ENCODE measurements at places on chromosomes 3 and 15.
A peak's percentile ranks its signal among the peaks of the same experiment; 100 is the strongest.

GRCh38 chr3:2765002-2765579, 345.1 kb downstream of the IL5RA start:
- DNase-seq, result no peak

- DNase-seq, result no peak
Measured at GRCh38 chr15:41473418-41473817, 20.3 kb upstream of the ITPKA start.

GRCh38 chr3:111751961-111752360, 107.1 kb upstream of the PHLDB2 start:
- no peak for DNase-seq

DNA sequence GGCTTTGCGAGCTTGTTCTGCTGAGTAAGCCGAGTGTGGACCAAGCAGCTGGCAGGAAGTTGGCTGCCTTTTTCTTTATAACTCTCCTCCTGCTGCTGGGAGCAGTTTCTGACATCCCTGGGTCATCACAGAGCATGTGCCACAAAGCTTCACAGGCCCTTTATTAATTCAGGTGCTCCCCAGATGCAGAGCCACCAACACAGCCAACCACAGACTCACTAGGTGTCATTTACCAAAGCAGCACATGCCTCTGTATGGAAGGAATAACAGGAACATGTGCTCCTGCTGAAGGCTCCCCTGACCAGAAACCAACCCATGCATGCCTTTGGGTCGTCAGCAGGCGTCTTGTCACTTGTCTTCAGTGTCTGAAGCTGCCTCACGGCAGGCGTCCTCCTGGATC, 152.5 kb downstream of the ADAMTS17 start:
- DNase-seq, result no peak

DNA sequence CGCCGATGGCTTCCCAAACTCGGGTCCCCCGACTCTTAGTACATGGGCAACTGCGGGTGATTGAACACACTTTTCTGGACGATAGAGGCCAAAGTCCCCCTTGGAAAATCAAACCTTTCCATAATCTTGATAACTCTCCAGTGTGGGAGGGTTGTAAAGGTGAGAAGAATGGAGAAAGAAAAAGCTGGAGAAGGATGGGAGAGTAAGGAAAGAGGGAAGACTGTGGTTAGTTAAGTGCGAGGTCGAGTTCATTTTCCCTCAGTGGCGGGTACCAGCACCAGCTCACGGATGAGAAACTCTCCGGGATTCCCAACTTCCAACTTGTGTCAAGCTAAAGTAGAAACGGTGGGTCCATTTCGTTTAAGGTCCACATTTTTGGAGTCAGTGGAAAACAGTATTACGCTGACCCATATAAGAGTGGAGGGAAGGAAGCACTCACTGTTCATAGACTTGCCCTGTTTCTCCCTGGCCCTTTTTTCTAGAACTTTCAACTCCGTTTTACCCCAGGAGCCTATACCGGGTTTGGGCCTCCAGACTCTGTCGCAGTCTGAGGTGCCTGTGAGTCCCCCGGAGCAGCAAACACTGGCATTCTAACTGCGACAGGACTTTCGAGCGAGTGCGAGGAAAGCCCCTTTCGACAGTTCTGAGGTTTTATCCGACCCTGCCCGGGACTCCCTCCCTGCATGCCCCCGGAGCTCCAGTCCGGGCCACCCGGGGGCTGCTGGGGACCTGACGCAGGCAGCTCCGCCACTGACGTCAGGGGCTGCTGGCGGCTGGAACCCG, 14.8 kb downstream of the ZIC1 start:
- no peak for DNase-seq

GRCh38 chr3:49792371-49793150, 6.2 kb upstream of the IP6K1 start:
- no peak for DNase-seq

DNA sequence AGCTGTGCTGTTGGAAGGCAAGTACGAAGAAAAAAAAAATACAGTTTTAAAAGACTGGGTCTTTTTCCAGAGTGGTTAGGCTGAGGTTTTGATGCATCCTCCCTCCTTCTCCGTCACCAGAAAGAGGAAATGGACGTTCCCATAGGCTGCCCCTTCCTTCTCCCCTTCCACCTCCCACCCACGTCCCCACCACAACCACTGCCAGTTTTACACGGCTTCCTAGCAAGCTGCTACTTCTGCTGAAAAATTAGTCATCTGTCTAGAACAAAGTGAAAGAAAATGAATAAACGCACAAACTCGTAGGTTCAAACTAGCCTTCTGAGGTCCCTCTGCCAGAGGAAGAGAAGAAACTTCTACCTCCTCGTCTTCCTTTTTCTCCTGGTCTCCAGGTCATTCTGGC, 71.6 kb upstream of the RPL35A start:
- DNase-seq, result peak; percentile 75

- no peak for DNase-seq
Measured at GRCh38 chr15:36469311-36469966, 110.0 kb upstream of the CDIN1 start.

- DNase-seq, result no peak
Measured at GRCh38 chr3:126023390-126023789, 54.4 kb downstream of the ROPN1B start.

DNA sequence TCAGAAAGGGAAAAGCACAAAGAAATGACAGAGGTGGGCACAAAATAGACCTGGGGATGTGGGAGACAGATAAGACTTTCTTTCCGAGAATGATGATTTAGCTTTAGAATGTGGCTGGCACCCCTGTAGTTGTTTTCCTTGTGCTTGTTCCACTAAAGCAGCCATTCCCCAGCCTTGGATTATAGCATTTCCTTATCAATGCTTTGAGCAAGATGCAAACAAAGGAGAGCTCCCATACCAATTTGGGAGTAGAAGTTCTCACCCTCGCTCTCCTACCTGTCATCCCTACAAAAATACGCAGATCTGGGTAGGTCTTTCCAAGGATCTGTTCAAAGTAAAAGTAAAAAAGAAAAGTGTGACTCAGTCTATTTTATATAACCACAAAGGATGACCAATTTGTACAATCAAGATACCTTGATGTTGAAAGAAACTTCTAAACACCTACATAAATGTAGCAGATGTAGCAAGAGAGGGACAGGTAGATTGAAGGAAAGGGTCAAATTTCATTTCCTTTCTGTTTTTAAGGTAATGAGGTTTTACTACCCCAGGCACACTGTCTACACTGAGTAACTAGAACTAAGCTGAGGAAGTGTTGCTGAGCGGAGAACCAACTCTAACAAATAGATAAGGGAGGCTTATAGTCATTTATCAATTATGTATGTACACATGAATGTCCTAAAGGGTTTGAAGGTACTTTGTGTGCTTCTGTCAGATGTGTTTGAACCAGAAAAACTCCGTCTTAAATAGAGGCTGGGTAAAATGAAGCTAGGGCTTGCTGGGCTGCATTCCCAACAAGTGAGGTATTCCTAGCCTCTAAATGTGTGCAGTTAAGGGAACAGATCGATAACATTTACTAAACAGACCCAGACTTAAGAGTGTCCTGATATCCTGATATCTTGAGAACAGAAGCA, 91.1 kb upstream of the LRRN1 start:
- DNase-seq, result no peak

- DNase-seq, result no peak
Measured at GRCh38 chr15:62975515-62975914, 67.0 kb upstream of the TPM1 start.

DNA sequence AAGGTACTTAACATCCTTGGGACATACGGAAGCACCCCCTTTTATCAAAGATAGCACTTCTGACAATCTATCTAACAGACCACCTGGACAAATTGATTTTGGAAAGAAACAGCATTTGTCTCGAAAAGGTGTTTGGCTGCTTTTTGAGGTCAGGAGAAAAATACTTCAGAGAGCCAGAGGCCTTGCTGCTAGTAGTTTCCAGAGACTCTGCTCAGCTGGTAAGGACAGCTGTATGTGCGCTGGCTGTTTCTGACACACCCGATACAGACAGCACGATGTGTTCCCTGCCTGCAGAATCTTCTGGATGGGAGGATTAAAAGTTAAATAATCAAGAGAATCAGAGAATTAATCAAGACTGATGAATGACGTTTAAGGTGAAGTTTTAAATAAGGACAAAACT, 15.6 kb upstream of the GYG1 start:
- no peak for DNase-seq

- no peak for DNase-seq
Measured at GRCh38 chr15:90866800-90867199, 1.6 kb upstream of the FURIN start.

- DNase-seq, result no peak
Measured at GRCh38 chr3:22907796-22908195, 295.3 kb upstream of the UBE2E2 start.

- no peak for DNase-seq
Measured at GRCh38 chr3:128356822-128357221, 109.9 kb downstream of the DNAJB8 start.

GRCh38 chr3:125116311-125117080, 60.7 kb upstream of the HEG1 start:
- DNase-seq, result no peak

GRCh38 chr3:147712357-147712756, 303.2 kb downstream of the ZIC1 start:
- DNase-seq, result no peak

- no peak for DNase-seq
Measured at GRCh38 chr3:170603770-170604510, 18.1 kb upstream of the SLC7A14 start.

DNA sequence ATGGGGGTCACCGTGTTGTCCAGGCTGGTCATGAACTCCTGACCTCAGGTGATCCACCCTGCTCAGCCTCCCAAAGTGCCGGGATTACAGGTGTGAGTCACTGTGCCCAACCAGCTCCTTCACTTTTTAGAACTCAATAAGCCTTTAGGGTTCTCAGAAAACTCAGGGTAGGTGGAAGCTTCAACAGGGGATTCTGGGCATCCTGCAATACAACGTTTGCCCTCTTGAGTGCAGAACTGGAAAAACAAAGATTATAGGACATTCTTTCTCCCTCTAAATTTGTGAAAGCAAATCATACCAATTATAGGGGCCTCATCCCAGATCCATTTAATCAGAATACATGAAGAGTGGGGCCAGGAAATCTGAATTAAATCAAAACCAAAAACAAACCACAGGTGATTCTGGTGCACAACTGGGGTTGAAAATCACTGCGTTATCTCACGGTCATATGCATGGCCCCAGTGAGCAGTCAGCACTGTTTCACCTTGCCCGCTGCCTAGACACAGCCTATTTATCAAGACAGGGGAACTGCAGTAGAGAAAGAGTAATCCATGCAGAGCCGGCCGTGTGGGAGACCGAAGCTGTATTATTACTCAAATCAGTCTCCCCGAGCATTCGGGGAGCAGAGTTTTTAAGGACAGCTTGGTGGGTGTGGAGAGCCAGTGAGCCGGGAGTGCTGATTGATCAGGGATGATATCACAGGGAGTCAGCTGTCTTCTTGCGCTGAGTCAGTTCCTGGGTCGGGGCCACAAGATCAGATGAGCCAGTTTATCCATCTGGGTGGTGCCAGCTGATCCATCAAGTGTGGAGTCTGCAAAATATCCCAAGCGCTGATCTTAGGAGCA, 58.4 kb downstream of the TMEM44 start:
- no peak for DNase-seq

DNA sequence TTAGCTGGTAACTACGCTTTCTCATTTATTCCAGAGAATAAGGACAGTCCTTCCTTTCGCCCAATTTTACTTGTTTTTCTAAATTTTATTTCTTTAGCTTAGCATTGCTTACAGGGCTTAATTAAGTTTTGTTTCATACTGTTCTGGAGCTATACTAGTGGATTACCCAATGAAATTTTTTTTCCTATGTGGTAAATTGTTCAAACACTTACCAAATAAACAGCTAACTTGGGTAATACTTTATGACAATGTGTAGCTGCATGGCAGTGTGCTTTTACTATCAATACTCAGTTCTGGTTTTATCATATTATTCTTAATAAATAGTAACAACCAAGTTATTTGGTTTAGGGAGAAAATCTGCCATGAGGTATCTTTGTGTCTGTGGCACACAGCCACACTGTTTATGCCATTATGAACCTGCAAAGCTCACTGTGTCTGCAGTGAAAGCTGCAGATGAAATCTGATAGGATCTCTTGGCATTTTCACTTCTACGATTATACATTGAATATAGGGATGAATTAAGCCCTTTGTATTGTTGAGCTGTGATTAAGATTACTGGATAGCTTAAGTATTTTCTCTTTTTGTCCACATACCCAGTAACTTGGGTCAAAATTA, 37.2 kb downstream of the UBE2E2 start:
- no peak for DNase-seq

GRCh38 chr3:116078561-116078960, 366.7 kb downstream of the LSAMP start:
- no peak for DNase-seq

DNA sequence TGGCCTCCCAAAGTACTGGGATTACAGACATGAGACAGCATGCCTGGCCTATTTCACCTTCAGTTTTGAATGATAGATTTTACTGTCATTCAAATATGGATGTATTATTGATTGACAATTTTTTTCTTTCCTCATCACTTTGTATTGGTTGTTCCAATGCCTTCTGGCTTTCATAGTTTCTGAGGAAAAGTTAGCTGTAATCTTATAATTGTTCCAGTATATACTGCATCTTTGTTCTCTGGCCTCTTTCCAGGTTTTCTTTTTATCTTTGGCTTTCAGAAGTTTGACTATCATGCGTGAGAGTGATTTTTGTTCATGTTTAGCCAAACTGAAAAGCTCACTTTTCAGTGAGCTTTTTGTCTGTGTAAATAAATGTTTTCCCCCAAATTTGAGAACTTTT, 157.1 kb downstream of the RSRC1 start:
- DNase-seq, result no peak

DNA sequence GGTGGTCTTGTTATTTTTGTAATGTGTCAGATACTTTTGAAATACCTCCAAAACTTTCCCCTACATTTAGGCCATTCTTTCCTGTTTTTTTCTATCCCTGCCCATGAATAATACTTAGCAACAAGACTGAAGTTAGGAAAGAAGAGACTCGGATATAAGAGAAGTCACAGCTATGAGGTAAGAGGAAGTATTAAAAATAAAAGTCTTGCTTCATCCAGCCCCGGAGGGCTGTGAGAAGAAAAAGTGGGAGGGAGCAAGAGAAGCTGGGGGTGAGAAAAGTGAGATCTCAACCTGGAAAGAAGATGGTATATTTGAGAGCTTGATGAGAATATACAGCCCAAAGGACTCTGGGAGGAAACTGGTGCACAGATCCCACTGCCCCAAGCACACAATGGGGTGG, 213.5 kb upstream of the CDIN1 start:
- no peak for DNase-seq

DNA sequence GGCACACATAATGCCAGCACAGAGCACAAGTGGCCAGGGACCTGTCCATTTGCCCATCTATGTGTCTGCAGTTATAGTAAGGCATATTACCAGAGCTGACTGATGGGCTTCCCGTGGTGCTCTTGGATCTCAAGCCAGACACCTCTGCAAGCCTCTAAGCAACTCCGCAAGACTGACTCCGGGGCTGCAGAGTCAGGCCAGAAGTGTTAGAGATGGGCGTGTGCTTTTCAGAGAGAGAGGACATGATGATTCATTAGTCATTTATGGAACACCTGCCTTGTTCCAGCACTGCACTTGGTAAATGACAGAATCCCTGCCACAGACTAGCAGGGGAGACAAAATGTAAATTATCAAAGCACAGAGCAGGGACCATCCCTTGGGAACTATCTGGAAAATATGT, 559.0 kb downstream of the PDCD6IP start:
- DNase-seq, result no peak

- no peak for DNase-seq
Measured at GRCh38 chr15:91517491-91518200, 335.9 kb upstream of the SLCO3A1 start.

GRCh38 chr3:16550676-16551341, 37.3 kb upstream of the RFTN1 start:
- peak; percentile 62 for DNase-seq
